GM13977 (cell line): ENCODE measurements at places on chromosomes 12 and 14.

DNA sequence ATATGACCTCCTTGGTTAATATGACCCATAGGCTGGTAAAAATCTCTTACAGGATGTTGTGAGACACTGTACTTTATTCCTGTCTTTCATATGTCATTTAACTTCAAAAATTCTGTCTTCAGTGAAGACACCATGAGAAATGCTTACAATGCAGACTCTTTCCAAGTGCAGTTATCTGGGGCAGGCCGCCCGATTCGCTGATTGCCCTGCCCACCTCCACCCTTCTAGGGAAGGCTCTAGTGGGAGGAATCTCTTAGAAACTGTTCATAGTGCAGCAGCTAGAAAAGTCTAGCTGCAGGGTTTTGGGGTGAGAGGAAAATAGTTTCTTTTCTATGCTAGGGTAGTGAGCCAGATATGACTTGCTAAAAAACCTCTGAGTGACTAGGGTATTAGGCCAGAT lies 15.0 kb upstream of the CIPC start:
- no peak for DNase-seq

GRCh38 chr12:21656905-21657325 lies 727 bp downstream of the LDHB start:
- no peak for DNase-seq

GRCh38 chr12:76755829-76756379 lies 8.0 kb upstream of the ZDHHC17 start:
- DNase-seq = no peak

DNA sequence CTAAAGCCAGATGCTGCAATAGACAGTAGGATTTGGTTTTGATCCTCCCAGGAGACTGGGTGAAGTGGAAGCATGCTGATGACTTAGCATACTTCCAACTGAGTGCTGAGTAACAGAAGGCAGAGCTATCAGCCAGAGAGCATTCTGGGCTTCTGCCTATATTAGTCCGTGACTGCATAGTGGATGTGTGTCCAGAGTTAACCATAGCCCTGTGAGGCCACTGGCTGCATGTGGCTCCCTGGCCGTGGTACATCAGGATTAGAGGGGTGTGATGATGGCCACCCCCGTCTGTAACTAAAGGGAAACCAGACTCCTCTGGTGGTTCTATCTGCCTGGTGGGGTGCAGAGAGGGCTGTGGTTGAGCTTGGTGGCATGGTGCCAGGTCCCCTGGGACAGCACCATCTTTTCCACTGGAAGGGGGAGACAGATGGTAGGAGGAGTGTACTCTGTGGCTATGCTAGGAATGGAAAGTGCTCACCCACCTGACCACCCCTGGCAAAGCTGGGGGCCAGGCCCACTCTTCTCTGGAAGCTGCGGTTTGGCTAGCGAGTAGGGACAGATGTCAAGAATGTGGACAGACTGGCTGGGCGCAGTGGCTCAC lies 27.4 kb downstream of the ABCD4 start:
- DNase-seq = no peak

GRCh38 chr12:800401-800800 lies 48.0 kb downstream of the WNK1 start:
- no peak for DNase-seq

- no peak for DNase-seq
These were observed 146.0 kb downstream of the FBXL14 start for GRCh38 chr12:1448336-1448735.

DNA sequence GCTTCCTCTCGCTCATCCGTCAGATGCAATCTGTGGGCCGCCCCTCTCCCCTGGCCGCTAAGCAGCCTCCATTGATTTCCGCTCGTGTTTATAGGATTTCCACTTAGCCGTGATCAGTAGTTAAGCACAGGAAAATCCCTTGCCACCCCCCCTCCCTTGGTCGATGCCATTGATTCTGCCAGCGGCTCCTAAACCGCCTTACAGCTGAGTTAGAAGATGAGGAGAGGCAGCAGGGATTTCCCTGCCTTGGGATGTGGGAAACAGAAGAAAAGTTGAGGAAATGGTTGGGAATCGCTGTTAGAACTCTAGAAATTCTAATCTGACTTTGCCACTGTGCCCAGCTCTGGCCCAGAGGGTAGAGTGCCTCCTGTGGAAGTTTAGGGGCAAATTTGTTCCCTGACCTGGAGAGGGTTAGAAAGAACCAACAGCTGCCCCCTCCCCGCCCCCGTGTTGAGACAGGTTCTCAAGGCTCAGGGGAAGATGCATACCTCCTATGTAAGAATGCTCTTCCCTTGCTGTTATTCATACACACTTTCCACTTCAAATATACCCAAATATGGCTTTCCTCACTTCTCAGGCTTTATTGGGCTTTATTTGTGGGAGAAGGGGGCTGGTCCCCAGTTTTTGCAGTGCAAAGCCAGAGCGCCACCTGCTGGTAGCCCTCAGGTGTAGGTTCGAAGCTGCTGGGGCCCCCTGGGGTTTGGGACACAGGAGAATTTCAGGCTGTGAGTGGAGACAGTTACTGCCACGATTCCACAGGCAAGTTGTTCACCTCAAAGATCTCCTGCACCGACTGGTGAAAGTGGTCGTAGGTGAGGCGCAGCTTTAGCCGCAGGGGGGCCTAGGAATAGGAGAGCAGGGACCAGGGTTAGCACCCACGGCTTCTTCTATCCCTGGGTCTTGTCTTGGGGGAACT lies 3.2 kb downstream of the THTPA start:
- peak; percentile 60 for DNase-seq

- DNase-seq = no peak
These were observed 15.1 kb downstream of the TBX3 start for GRCh38 chr12:114668886-114669288.

DNA sequence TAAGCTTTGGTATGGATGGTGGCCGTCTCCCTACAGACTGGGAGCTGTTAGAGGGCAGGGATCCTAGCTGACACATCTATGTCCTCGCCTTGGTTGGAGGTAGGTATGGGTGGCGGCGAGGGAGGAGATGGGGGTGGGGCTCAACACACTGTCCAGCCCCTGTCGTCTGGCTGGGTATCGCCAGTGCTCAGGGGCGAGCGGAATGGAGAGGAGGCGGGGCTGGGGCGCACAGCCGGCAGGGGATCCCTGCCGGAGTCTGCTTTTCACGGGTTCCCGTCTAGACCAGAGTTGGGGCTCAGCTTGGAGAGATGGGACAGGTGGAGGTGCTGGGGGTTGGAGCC lies 16.1 kb downstream of the TAMALIN start:
- DNase-seq = no peak

DNA sequence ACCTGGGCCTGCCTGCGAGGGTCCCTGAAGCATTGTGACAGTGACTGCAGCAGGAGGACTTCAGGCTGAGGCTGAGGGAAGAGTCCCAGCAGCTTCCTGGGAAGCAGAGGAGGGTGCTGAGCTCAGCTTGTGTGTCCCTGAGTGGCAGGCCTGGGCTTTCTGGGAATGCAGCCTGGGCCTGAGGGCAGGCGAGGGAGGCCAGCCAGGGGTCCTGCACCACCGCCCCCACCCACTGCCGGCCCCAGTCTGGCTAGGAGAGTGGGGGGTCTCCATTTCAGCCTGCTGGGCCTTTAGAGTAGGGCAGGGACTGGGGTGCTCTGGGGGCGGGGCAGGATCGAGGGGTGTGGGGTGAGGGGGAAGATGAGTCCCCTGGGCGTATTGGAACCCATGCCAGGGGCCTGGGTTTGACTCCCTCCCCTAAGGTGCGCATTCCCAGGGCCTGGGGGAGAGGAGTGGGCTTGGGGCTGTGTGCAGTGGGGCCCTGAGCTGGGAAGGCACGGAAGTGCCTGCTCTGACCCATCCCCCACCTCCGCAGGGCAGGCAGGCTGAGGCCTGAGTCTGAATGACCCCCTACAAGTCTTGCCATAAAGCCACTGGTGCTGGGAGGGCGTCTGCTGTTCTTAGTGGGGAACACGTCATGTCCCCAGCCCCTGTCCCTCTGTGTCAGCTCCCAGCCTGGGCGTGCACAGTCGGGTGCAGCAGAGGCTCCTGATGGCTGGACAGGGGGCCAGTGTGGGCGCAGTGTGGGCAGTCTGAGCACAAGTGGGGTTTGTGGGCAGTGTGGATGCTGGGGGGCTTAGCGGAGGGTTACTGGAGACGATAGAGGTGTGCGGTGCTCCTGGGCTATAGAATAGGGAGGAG lies 46.4 kb downstream of the KRT80 start:
- no peak for DNase-seq

DNA sequence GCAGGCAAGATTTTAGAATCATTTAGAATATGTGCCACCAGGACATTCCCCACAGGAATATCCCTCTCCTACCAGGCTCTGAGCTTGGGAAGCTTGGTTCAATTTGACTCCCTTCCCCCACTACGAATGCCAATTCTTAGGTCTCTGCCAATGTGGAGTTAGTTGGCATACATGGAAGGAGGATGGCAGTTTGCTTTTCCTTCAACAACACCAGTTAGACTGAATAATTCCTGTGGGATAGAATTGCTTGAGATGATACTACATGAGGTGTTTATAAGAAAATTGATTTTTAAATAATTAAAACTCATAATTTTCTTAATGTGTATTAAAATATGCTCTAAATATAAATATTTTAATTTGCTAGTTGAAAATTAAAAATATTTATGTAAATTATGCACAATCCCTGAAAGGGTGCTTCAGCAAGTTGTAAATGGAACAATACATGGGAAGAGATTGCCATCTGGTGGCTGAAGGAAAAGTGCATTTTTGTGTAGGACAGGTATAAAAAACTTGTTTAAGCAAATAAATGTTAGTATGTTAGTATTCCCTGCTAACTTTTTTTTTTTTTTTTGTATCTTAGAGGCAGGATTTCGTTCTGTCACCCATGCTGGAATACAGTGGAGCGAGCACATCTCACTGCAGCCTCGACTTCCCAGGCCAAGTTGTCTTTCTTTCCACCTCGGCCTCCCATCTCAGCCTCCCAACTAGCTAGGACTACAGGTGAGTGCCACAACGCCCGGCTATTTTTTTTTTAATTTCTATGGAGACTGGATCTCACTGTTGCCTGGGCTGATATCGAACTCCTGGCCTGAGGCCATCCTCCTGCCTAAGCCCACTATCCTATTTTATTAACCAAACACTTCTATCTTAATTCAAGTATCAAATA lies 25.8 kb upstream of the STRAP start:
- peak; percentile 27 for DNase-seq

- DNase-seq = no peak
These were observed 242.1 kb downstream of the ADGRD1 start for GRCh38 chr12:131195796-131196195.

DNA sequence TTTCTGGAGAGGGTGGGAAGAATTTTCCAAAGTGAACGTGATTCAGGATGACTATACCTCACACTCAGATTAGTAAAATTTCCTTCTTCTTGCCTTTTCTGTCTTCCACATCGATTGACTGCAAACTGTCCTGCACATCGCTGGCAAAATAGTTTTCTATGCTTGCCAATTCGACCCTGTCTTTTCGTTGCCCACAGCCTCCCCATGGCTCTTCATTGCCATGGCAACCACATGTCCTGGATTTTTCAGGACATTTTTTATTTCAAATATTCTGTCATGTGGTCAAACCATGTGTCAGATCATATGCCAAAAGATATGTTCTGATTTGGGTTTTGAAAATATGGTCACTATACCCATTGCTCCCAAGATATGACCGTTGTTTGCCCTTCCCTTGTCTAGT lies 46.9 kb upstream of the OTX2 start:
- DNase-seq = no peak

DNA sequence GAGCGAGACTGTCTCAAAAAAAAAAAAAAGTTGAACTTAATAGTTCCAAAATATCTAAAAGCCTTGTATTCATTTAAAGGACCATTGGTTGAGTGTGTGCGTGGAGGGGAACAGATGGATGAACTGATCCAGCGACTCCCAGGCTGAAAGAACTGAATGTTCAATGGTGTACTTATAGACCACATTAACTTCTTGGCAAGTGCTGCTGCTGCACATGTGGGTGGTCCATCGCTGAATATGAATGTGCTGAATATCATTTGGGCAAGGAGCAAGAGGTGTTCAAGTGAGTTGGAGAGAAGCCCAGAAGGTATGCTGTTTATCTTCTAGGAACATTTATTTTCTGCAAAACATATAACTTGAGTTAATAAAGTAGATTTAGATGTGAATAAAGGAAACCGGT lies 289.0 kb upstream of the RPL10L start:
- DNase-seq = no peak

- DNase-seq = no peak
These were observed 102.7 kb downstream of the KCNMB4 start for GRCh38 chr12:70468741-70469140.

- peak; percentile 75 for DNase-seq
These were observed 995 bp upstream of the HSP90B1 start for GRCh38 chr12:103929046-103929783.

DNA sequence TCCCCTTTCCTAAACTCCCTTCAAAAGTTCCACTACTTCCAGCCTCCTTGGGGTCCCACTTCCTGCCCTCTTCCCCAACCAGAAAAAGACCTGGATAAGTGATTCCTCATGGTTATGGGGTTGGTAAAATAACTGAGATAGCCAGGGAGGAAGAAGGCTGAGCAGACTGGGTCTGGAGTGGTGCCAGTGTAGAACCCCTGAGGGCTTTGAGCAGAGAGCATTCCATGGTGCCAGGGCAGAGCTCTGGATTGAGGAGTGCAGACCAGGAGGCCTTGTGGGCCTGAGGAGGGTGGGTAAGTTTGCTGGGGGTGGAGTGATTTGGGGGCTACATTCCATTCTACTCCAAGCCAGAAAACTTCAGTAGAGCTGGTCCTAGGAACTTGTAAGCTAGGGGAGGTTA lies 9.5 kb upstream of the CISTR start:
- no peak for DNase-seq

- no peak for DNase-seq
These were observed 2.9 kb upstream of the B3GNT4 start for GRCh38 chr12:122200541-122201175.

- no peak for DNase-seq
These were observed 59.0 kb downstream of the MDM2 start for GRCh38 chr12:68866950-68867349.

GRCh38 chr14:68932686-68933085 lies 46.4 kb downstream of the ACTN1 start:
- DNase-seq = no peak

DNA sequence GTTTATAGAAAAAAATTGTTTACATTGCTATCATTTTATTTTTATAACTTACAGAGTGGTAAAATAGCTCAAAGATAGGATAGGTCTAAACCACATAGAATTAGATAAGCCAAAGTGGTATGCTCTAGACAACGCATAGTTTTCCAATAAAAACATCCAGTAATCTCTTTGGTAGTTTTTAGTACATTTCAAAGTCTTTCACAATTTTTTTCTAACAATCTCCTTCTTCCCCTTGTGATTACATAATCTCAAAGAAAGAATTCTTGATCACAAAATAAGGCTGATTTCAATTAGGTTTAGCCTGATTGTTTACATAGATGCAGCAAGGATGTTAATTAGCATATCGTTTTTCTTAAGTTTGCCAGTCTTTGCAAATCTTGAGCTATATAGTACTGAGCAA lies 460.0 kb downstream of the FUT8 start:
- DNase-seq = no peak

DNA sequence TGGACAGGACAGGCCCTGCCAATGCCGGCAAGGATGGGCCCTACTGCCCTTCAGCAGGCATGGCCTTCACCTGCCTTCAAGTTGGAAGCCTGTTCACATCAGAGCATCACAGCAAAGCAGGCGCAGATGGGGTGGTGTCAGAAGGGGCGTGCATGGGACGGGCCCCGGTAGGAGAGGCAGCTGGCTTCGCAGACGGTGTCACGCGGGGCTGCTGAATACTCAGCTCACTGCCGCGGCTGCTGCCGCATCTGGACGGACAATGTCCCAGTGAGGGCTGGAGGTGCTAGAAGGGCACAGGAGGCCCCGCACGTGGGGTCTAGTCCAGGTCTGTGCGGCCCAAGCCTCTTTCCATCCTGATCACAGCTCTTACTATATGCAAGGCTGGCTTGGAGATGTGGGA lies 42.1 kb downstream of the LRCOL1 start:
- no peak for DNase-seq
